ENCODE measurements at places on chromosomes 2 and 18. TPM values are rescaled to one million over a fixed set of nuclear protein-coding genes. Genes with fewer than 3 reads are reported as not detected.

The UNC80 gene
- under 0.01 TPM for total RNA-seq

The CCDC68 gene
- 2.2 TPM for total RNA-seq

The NT5DC4 gene
- total RNA-seq: not detected

The CAPN13 gene
- total RNA-seq: not detected

The ERMN gene
- total RNA-seq: not detected

All from smooth muscle cell of the coronary artery (primary cell).